ENCODE measurements at places on chromosomes 2 and 18. TPM values are rescaled to one million over a fixed set of nuclear protein-coding genes. Genes with fewer than 3 reads are reported as not detected.

PTPRN gene
- total RNA-seq: 1.8 TPM

TUBB8B gene
- not detected for total RNA-seq

COLEC12 gene
- total RNA-seq: 109 TPM

RPE gene
- total RNA-seq: 69.6 TPM

DNA sequence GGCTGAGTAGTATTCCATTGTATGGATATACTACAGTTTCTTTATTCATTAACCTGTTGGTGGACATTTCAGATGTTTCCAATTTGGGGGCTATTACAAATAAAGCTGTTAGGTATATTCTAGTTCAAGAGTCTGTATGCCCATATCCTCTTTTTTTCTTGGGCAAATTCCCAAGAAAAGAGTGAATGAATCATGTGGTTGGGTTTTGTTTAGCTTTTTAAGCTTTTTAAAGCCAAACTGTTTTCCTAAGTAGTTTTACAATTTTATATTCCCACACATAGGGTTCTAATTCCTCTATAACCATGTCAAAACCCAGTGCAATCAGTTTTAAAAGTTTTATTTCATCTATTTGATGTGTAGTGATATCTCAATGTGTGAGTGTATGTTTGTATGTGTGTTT lies 44.9 kb upstream of the BAZ2B start:
- peak; percentile 43 for DNase-seq

- no peak for DNase-seq
These were observed 90.3 kb upstream of the SNTG2 start for GRCh38 chr2:860259-860855.

- peak; percentile 26 for DNase-seq
These were observed 78.7 kb downstream of the LPIN1 start for GRCh38 chr2:11824901-11825828.

GRCh38 chr18:23302511-23302850 lies 150.6 kb upstream of the RIOK3 start:
- no peak for DNase-seq

- no peak for DNase-seq
These were observed 591.9 kb downstream of the SLC4A3 start for GRCh38 chr2:220219371-220219770.

DNA sequence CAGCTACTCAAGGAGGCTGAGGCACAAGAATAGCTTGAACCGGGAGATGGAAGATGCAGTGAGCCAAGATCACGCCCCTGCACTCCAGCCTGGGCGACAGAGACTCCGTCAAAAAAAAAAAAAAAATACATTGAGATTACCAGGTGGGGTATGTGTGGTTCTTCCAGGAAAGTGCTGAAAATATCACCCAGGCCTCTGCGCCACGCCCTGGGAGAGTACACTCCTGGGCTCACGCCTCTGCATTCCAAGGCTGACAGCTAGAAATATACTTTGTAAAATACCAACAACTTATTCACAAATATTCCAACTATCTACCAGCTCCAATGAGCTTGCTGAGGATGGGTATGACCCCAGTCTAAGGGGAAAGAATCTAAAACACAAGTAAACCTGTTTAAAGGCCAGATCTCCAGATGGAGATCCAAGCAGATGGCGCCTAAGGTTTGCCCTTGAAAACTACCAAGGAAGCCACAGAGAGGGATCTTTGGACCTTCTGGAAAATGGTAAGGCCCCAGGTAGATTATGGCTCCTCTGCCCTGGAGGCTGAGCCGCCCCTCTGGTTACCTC lies 21.6 kb upstream of the B3GNT7 start:
- DNase-seq: no peak

DNA sequence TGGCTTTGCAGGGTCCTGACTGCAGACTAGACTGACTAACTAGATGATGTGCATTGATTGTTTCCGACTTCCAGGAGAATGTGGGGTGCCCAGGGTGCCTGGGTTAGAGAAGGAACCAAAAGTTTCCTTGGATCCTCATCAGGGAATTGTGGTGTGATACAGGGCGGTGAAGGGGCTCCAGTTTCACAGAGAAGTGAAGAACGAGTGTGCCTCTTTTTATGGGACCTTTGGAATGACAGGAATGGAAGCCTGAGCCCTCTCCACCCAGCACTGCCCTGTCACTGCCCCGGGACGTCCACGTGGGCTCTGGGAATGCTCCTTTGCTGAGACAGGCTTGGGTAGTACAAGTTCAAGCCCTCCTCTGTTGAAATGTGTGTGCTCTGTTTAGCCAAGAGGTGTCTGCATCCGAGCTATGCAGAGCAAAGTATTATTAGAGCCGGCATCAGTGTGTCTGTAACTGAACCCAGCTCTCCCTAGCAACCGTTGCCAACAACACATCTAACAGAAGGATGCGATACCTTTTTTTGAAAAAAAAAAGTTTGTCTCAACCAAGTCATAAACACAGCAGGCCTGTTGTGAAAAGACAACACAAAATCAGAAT lies 183.6 kb downstream of the SMAD7 start:
- DNase-seq: peak; percentile 9

DNA sequence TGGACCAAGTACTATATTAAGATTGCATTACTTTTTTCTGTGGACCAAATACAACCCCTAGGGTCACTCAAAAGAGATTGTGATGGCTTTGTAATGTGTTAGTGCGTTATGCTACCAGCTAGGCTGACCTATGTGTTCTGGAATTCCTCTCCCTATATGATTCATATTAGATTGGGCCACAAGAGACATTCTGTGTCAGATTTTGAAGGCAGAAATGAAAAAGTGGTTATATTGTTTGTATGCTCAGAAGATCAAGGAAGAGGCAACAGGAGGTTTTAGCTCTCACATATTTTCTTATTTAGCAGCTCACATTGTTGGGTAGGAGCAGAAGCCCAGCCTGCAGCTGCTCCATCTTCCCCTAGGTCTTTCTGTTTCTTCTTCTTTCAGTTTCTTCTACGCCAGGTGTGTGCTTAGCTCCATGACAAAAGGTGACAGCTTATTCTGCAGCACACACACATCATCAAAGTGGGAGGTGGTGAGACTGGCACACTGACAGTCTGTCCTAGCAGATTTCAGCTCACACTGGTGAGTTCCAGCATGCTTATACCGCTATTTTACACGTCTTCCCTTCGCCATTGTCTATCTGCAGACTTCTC lies 156.8 kb upstream of the UBE2E3 start:
- peak; percentile 61 for DNase-seq

DNA sequence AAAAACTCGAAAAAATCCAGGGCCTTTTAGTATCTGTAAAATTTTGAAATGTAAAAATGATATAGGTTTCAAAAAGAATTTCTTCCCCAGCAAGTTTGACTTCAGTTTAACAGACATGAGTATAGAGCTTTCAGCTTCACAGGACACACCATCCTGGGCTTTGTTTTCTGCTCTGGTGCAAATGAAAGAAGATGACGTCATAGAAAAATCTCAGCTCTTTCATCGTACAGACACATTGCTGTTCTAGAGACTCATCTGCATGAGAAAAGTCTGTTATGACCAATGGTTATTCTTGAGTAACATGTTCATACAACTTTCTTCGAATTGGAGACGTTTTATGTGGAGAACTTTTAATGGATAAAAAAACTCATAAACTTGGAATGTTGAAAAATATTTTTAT lies 111.7 kb upstream of the DYNAP start:
- DNase-seq: no peak

- DNase-seq: no peak
These were observed 24.0 kb downstream of the DTNA start for GRCh38 chr18:34734056-34734455.

DNA sequence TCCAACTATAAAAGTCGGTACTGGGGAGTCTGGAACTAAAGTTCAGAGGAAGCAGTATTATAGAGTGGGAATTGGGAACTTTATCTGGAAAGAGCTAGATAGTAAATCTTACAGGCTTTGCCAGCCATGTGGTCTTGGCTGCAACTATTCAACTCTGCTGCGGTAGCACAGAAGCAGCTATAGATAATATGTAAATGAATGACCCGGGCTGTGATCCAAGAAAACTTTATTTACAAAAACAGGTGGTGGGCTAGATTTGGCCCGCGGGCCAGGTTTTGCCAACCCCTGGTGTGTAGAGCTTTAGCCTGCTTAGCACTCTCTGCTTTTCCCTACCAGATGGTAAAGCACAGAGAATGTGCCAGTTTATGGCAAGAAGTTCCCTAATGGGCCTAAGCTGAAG lies 70.8 kb downstream of the TNP1 start:
- DNase-seq: no peak

- DNase-seq: peak; percentile 4
These were observed 342.6 kb downstream of the CELF4 start for GRCh38 chr18:37222999-37223378.

DNA sequence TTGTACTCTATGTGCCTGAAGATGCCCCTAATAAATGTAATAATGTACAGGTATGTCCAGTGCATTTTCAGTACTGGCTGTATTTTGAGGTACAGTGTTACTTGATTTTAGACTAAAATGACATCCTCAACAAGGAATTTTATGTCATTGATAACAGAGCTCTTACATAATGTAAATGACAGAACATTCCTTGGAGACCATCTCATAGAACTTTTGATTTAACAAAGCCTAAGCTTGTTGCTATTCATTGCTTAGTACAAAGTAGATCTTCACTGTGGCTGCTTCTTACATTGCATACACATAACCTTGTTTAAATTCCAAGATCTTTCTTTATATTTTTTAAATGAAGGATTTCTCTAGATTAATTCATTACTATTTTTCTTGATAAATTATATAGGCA lies 24.1 kb downstream of the DYNC1I2 start:
- DNase-seq: peak; percentile 47

GRCh38 chr2:11102956-11103860 lies 52.1 kb upstream of the SLC66A3 start:
- no peak for DNase-seq

GRCh38 chr2:121907928-121908327 lies 152.5 kb downstream of the TSN start:
- no peak for DNase-seq

- no peak for DNase-seq
These were observed 66.5 kb downstream of the ACTR2 start for GRCh38 chr2:65294136-65294535.
